ENCODE measurements at places on chromosomes 6 and 20.
A peak's percentile ranks its signal among the peaks of the same experiment; 100 is the strongest.

- peak; percentile 97 for DNase-seq
Observed at GRCh38 chr6:33200219-33201146, at the start of the genes RXRB and SLC39A7. TSS of gene RXRB (minus strand) at chr6:33200665. CDS start at chr6:33200476, 189 bp downstream. TSS of gene SLC39A7 (plus strand) at chr6:33200867. CDS start at chr6:33201246, 379 bp downstream.

GRCh38 chr20:33871362-33871761, 60.2 kb downstream of the CHMP4B start:
- DNase-seq = no peak

GRCh38 chr6:22666586-22666985, 97.2 kb downstream of the HDGFL1 start:
- DNase-seq = no peak

DNA sequence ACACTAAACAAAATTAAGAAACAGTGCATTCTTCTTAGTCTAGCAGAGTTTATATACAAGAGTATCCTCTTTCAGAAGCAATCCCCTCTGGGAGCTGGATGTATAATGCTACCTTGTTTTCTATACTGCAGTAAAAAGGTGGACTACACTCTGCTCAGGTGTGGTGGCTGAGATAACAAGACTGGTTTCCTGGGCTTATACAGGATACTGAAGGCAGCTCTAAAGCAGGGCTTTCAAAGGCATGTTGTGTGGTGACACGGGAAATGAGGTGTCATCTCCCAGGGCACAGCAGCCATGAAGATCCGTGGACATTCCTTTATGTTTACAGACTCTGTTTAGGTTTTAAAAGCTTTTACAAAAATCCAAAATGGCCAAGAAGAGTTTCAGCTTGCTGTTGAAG, 136.7 kb downstream of the MAP3K4 start:
- DNase-seq = no peak

GRCh38 chr6:151025076-151025475, 159.6 kb downstream of the MTHFD1L start:
- DNase-seq = no peak

GRCh38 chr20:49279677-49280462, 2.0 kb upstream of the ZNFX1 start:
- no peak for DNase-seq

GRCh38 chr6:109458774-109459531, 3.4 kb upstream of the MICAL1 start:
- no peak for DNase-seq

DNA sequence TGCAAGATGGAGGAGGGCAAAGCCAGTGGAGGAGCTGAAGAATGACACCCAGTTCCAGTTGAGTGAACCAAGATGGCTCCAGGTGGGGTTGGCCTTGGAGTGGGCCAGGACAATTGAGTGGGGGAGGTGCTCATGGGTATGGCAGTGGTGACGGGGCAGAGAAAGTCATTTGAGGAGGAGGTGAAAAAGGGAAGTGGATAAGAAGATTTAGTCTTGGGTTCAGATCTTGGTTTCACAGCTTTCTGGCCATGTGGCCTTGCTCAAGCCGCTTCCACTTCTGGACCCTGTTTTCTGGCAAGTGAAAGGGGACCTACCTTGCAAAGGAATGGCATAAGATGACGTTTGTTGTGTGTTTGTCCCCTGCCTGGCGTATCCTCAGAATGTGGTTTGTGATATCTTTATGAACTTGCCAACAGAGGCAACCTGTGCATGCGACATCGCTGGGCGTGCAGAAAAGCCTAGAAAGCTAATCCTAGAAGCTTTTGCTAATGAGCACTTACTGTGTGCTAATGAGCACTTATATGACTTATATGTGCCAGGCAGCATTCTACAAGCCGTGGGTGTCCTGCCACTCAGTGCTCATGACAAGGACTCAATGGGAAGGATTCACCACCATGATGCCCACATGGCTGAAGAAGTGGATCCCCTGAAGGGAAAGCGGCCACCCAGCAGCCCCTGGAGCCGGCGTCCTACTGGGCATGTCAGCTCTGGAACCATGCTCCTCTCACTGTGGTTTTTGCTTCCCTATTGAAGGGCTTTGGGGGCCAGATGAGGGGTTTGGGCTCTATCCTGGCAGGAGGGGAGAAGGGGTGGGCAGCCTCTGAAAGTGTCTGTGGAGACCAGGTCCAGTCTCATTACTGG, 23.6 kb upstream of the STX16 start:
- DNase-seq = no peak

GRCh38 chr6:26163427-26164119, 76.3 kb downstream of the HFE start:
- no peak for DNase-seq

DNA sequence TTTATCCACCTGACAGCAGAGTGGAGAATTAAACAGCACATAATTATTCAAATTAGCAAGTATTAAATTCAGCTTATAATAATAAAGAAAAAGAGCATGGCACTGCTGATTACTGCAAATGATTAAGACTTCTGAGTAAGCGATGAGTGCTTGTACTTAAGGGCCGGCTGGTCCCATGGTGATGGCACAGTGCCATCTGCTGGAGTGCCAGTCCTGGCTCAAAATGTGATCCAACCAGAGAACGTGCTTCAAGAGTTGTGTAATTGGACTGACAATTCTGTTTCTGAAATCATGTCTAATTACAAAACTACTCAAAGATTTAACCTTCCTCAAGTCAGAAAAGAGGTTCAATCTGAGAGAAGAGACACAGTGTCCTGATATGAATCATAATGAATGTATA, 181.6 kb upstream of the RGS17 start:
- DNase-seq = no peak
